ENCODE measurements at places on chromosomes 1 and 21. TPM values are rescaled to one million over a fixed set of nuclear protein-coding genes. Genes with fewer than 3 reads are reported as not detected.

The DMBX1 gene
- total RNA-seq: not detected

The PLK3 gene
- 452 TPM for total RNA-seq

The HCN3 gene
- total RNA-seq: 3.1 TPM

The BARHL2 gene
- not detected for total RNA-seq

The UBQLN4 gene
- 16.2 TPM for total RNA-seq

The BEND5 gene
- 9.9 TPM for total RNA-seq

The SLC2A5 gene
- total RNA-seq: 0.08 TPM

The OR2L5 gene
- not detected for total RNA-seq

The HSD3B1 gene
- not detected for total RNA-seq

The TSTD1 gene
- total RNA-seq: 58.2 TPM

The NEGR1 gene
- total RNA-seq: not detected

The VANGL2 gene
- not detected for total RNA-seq

The LRRC71 gene
- not detected for total RNA-seq

The PTGFRN gene
- total RNA-seq: 5.6 TPM

The SLC25A33 gene
- total RNA-seq: 5.8 TPM

The NLRP3 gene
- 90.6 TPM for total RNA-seq

The LY9 gene
- 103 TPM for total RNA-seq
